ENCODE measurements at places on chromosomes 6 and 20. TPM values are rescaled to one million over a fixed set of nuclear protein-coding genes. Genes with fewer than 3 reads are reported as not detected.

DNA sequence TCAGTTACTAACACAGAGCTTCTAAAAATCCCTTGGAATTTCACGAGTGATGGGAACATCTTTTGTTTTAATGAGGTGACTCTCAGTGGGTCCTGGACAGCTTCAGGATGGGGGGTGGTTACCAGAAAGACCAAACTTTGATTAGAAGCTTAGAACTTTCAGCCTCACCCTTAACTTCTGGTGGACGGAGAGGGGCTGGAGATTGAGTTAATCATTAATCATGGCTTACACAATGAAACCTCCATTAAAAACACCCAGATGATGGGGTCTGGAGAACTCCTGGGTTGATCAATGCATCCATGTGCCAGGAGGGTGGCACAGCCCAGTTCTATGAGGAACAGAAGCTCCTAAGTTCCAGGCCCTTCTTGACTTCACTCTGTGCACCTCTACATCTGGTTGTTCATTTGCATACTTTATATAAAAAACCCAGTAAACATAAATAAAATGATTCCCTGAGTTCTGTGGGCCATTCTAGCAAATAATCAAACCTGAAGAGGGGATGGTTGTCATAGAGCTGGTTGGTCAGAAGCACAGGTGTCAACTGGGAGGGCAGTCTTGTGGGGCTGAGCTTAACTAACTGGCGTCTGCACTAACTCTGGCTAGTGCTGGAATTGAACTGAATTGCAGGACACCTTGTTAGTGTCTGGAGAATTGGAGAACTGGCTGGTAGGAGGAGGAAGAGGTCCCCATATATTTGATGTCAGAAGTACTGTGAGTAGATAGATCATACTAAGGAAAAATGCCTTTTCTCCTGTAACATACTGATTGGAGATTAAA lies 10.3 kb downstream of the RMND1 start:
- no peak for DNase-seq

- DNase-seq: no peak
These were observed 125.8 kb downstream of the VEGFA start for GRCh38 chr6:43895656-43896328.

Gene SYNDIG1
- not detected for total RNA-seq

Gene ITCH
- total RNA-seq: 37.4 TPM

- no peak for DNase-seq
These were observed 1.2 kb downstream of the PSMB8 start for GRCh38 chr6:32842690-32843089.

GRCh38 chr6:92864966-92865555 lies 554.3 kb downstream of the EPHA7 start:
- DNase-seq: no peak

DNA sequence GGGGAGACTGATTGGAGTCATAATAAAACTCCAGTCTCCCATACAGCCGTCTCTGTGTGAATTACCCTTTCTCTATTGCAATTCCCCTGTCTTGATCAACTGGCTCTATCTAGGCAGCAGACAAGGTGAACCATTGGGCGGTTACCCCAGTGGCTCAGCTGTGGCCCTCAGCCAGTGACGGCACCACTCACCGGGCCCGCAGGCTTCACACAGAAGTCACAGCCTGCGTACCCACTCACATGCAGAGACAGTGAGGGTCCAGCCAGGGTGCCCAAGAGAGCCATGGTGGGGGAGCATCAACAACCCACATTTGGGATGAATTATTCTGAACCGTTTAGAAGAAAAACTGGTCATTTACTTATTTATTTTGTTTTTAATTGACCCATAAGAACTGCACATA lies 78.5 kb downstream of the WDR27 start:
- DNase-seq: no peak

Gene DCDC2
- total RNA-seq: not detected

GRCh38 chr6:7881765-7882500 lies 28.7 kb downstream of the TXNDC5 start:
- no peak for DNase-seq

DNA sequence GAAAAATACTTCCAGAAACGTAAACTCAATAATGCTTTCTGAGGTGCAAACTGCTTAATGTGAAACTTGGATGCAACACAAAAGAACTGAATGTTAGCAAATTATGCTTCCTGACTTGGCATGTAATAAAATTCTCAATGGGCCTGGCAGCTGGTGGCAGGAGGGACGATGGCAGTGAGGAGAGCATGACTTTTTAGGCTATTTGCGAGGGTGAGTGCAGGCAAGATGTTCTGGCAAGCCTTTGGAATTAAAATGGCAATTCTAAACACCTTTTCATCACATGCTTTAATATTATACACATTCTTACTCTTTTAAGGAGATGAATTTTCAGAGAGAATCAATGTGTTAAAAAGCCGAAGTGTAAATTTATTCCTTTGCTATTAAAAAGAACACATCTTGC lies 224.8 kb upstream of the CDH4 start:
- DNase-seq: no peak

GRCh38 chr6:21987501-21987957 lies 309.3 kb downstream of the PRL start:
- DNase-seq: no peak

Gene ISM1
- 12.8 TPM for total RNA-seq

- DNase-seq: no peak
These were observed 337.0 kb downstream of the THBS2 start for GRCh38 chr6:168916576-168917211.

Gene LBP
- 0.38 TPM for total RNA-seq

Gene RCAN2
- total RNA-seq: 13.8 TPM

DNA sequence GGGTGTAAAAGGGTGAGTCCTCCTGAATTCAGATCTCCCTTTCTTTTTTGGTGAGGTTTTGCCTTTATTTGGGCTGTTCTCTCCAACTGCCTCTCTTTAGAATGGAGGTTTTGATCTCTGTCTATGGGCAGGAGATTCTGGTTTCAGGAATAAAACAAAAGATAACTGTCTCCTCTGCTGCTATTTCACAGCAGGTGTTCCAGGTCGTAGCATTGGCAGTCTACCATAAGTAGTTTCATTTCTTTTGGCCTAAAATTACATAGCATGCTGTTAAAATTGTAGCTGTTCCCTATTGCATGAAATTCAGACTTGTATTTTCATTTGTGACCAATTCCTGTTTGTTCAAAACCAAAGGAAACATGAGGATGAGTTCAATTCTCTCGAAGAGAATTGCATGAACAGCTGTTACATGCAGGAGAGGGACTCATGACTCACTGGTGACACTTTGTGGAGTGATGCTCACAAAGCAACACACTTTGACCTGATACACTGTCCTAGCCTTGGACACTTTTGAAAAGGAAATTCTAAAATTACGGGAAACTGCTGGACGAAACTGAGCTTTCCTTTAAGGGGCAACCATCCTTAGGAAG lies 76.8 kb upstream of the SIRPG start:
- no peak for DNase-seq

Gene TNFRSF6B
- 16.1 TPM for total RNA-seq

- DNase-seq: no peak
These were observed 102.2 kb downstream of the DCDC2 start for GRCh38 chr6:24255676-24256075.

Gene CABLES2
- total RNA-seq: 4.6 TPM

DNA sequence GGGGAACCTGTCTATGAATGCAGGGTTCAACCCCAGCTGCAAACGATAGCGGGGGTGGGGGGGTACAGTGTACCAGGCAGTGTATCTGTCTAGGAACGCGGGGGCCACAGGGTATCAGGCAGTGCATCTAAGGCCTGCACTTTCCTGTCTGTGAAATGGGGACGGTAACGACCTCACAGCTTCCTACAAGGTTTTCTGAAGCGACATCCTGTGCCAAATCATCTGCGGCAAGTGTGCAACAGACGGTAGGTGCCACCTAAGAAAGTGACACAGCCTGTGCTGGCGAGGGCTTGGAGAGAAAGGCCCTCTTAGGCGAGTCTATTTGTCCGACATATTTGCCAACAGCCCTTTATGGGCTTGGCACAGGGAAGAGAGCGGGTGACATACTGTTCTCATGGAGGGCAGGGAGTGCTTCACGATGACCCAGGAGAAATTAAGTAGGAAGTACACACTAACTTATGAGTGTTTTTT lies 3.8 kb downstream of the DIDO1 start:
- peak; percentile 50 for DNase-seq

DNA sequence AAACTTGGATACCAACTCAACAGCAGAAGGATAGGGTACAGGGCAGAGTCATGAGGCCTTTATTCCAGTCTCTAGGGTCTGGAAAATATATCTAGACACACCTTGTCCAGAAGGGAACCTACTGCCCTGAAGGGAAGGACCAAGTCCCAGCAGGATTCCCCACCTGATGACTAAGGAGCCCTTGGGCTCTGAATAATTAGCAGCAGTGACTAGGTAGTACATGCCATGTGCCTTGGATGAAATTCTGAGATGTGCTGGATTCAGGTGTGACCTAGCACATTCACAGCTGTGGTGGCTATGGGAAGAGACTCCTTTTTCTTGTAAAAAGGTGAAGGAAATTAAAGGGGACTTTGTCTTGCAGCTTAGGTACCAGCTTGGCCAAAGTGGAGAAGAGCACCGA lies 364.3 kb upstream of the PTCHD4 start:
- no peak for DNase-seq

Gene GFOD1
- 14.8 TPM for total RNA-seq

Gene SLC13A3
- 6.2 TPM for total RNA-seq

GRCh38 chr6:85191656-85192055 lies 258.2 kb upstream of the NT5E start:
- DNase-seq: no peak

Gene ZBTB12
- total RNA-seq: 1.1 TPM

Gene C6orf52
- not detected for total RNA-seq

DNA sequence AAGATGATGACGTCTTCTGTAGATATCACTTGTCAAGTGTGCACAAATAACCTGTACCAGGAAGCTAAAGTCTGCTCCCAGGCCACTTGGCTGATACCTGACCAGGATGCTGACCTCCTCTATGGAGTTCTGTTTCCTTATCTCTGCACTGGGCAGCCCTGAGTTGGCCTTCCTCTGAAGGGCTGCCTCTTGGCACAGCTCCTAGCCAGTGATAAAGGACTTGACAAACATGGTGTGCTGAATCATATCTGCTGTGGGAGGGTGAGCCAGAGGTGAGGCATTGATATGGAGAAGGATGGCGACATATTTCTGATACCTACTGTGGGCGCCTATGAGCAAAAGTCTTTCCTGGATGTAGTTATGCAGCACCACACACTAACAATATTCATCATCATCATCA lies 32.8 kb upstream of the FOXA2 start:
- no peak for DNase-seq

DNA sequence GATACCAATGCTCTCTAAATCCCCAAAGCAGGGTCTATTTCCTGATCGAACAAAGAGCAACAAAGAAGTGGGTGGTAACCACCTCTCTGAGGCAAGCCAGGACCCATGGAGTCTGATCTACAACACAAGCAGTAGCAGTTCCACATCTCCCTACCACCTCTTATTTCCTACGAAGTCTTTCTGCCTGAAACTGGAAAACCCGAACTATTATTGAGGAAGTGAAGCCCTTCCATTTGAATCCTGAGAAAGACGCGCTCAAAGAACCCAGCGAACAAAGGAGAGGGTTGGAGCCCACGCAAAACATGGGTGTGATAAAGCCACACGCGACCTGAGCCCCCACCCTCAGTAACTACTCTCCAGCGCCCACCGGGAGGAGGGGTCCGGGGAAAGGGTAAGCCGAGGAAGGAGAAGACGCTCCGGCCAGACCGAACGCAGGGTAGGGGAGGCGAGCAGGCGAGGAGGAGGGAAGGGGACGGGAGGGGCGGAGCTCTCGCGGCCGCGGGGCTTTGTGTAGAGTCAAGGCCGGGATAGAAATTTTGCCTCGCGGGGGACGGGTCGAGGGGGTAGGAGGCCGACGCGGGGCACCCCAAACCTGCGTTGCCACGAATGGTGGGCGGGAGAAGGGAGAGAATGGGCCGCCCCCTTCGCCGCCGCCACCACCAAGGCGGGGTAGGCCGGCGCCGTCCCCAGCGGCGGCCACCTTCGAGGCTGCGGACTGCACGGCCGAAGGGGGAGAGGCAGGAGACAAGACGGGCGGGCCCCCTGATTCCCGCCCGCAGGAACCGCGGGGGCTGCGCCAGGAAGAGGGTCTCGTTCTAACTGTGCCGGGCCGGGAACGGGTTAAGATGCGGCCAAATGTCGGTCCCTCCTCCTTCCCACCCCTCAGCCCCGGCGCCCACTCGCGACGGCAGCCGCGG lies 802 bp downstream of the HDAC2 start:
- DNase-seq: peak; percentile 78

Gene CGA
- total RNA-seq: 5.7 TPM

DNA sequence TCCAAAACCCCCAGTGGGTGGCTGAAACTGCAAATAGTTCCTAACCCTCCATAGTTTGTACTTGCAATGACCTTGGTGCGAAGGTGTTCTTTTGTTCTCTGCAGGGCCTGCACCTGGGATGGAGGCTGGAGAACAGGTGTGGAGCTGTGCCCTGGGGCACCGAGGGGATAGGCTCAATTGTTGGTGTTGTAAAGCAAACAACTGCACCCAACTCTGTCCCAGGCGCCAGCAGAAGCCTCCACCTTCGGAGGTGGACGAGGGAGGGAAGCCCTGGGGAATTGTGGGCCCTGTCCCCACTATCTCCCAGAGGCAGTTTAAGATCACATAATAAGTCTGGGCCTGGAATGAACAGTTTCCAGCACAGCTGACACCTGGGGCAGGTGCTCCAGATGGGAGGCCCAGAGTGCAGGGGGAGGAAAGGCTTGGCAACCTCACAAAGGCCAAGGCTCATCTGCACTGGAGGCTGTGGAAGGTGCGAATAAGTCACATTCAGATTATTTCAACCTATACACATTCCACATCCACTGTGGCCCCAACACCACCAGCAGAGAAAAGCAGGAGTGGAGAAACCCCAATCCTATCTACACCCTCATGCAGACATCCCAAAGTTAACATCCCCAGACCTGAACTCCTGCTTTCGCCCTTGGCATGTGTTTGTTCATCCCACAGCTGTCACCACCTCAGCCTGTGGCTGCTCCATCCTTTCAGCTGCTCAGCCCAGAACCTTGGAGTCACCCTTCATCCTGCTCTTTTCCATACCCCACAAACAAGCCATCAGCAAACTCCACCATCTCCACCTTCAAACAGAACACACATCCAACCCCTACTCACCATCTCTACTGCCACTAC lies 12.3 kb upstream of the CBFA2T2 start:
- DNase-seq: no peak

Gene COL9A3
- 6.8 TPM for total RNA-seq

Gene MUC22
- total RNA-seq: 0.18 TPM

- DNase-seq: no peak
These were observed 48.7 kb upstream of the SRSF6 start for GRCh38 chr20:43408848-43409576.

DNA sequence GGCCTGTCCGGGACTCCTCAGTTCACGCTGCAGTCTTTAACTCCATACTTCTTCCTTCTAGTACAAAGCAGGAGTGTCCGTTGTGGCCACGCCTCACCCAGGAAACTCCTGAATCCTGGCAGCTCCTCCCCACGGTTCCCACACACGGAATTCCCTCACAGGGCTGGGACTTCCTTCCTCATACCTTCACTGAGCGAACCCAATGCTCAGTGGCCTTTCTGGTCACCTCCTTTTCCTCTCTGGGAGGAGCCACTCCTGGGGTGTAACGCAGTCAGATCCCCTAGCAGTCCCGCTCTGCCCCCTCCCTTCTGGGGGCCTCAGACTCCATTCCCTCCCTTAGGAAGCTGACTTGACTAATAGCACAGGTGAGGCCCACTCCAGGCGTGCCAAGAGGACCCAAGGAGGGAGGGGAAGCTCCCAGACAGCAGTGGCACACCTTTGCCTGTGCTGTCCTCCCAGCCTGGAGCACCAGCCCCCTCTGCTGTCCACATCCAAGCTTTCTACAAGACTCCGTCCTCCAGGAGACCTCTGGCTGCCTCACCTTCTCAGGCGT lies at the start of gene SLC52A3:
TSS of gene SLC52A3 (minus strand) at position 75 of the 553 bp plus-strand sequence. CDS start 2,726 bp downstream, outside the sequence.
- DNase-seq: no peak

Gene MLN
- total RNA-seq: not detected

Data from suprapubic skin (tissue), 4 donors.